ENCODE measurements at places on chromosomes 4 and X. TPM values are rescaled to one million over a fixed set of nuclear protein-coding genes. Genes with fewer than 3 reads are reported as not detected.

DNA sequence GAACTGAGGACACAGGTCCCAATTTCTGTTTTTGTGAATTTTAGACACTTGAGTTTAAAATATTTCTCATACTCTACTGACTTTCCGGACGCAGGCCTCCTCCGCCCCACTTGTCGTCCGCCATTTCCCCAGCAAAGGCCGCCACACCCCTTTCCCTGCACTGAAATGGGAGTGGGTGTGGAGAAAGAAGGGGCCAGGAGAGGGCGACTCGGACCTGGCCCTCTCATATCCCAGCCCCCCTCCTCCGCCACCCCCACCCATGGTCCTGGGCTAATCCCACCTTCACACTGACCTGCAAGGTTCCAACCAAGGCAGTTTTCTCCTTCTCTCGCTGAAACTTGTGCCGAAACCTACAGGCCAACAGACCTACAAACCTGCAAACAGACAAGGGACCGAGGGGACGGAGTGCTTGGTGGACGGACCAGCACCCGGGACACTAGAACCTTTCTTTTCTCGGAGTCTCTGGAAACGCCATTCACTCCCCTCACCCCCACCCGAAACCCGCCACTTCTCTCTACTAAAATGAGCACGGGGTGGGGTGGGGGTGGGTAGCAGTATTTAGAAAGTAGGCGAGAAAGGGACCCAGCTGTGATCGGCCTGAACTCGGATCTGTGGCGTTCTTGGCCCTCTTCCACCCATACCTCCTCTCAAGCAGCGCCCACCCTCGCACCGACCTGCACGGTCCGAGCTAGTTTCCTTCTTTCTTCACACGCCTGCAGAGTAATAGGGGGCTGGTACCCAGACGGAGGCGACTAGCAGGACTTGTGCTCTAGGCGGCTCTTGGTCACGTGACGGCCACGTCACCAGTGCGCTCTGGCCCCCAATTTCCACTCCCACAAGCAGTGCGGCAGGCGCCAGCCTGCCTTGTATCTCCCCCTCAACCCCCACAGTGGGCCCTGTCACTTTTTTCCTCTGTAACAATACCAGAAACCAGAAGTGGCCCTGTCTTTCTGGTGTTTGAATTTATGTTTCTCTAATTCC is at the start of gene ARMCX6:
TSS of gene ARMCX6 (minus strand) at position 790 of the 981 bp plus-strand sequence. CDS start 1,380 bp downstream, outside the sequence.
- peak; percentile 48 for DNase-seq

The INTS6L gene
- polyA plus RNA-seq: 23.8 TPM

DNA sequence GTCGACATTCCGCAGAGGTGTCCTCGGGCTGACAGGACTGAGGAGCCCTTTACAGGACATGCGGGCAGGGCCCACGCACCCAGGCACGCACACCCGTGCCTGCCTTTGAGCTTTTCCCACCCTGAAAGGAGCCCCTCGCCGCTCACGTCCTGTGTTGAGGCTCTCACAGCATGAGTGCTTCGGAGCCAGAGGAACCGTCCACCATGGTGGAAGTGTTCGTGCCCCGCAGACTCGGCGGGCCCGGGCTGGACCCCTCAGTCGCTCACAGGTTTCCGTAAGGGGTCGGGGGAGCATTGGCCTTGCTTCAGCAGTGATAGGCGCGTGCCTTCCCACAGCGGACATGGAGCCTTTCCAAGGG is 36.9 kb downstream of the PIGG start:
- no peak for DNase-seq

The MORC4 gene
- polyA plus RNA-seq: 21.2 TPM

The ATP8A1 gene
- 31.9 TPM for polyA plus RNA-seq

- DNase-seq: no peak
Observed at GRCh38 chrX:128250621-128251020, 198.4 kb upstream of the ACTRT1 start.

The FUNDC1 gene
- polyA plus RNA-seq: 33.6 TPM

- DNase-seq: no peak
Observed at GRCh38 chr4:38462367-38463055, 201.5 kb upstream of the KLF3 start.

All from right renal cortex interstitium (tissue), 3 donors.